ENCODE measurements at places on chromosomes 6 and 20. TPM values are rescaled to one million over a fixed set of nuclear protein-coding genes. Genes with fewer than 3 reads are reported as not detected.

NKAIN2 gene
- total RNA-seq, result not detected

C20orf204 gene
- 49.1 TPM for total RNA-seq

RAET1L gene
- not detected for total RNA-seq

CLIC5 gene
- total RNA-seq, result not detected

CRISP3 gene
- not detected for total RNA-seq

HSPA12B gene
- not detected for total RNA-seq

PAX1 gene
- total RNA-seq, result not detected

BFSP1 gene
- total RNA-seq, result 0.13 TPM
